ENCODE measurements at places on chromosomes 4 and X.

DNA sequence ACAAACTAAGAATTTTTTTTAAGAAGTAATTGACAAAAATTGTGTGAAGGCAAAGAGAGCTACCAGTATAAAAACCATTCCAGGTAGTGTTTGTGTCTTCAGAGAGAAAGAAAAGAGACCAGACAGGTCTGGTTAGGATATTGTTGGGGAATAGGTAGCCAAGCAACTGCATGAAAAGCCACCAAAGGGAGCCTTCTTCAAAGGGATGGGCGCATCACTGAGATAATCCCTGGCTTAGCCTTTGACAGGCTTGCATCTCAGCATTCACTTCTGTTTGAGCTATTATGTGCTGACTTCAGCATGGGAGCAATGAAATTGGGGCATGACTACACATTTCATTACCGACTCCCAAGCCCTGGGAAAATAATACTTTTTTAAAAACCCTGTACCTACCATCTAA is 496.6 kb downstream of the IL1RAPL1 start:
- DNase-seq = no peak

- DNase-seq = no peak
These were observed 73.1 kb upstream of the IL13RA1 start for GRCh38 chrX:118654331-118654730.

DNA sequence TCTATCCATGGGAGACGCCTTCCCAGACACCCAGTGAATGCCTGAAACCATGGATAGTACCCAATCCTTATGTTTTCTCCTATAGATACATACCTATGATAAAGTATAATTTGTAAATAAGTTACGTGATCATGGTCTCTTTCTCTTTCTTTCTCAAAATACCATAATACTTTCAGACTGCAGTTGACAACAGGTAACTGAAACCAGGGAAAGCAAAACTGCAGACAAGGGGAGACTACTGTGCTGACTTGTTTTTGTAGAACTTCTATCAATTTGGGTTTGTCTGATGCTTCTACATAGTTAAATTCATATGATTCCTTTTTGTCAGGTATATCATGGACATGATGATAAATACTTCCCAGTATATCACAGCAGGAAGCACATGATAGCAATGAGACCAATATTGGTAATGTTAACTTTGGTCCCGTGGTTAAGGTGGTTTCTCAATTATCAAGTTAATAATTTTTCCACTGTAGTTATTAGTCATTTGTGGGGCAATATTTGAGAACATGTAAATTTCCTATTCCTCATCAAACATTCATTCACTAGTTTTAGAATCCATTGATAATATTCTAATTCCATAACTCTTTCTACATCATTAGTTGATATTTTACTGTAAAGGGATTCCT is 298.0 kb upstream of the TET2 start:
- DNase-seq = no peak

- DNase-seq = no peak
These were observed 27.5 kb downstream of the LNX1 start for GRCh38 chr4:53563824-53564223.

- no peak for DNase-seq
These were observed 56.0 kb upstream of the BMPR1B start for GRCh38 chr4:94701631-94702300.

Measured in HuH-7 (cell line).